Left lung (tissue), 14 donors: ENCODE measurements at places on chromosomes 3 and 15.
A peak's percentile ranks its signal among the peaks of the same experiment; 100 is the strongest.

GRCh38 chr3:57140894-57141293 lies 24.3 kb downstream of the IL17RD start:
- H3K4me1 ChIP-seq = no peaks in the 10 kb centered on the region
- no peaks in the 10 kb centered on the region for H3K27me3 ChIP-seq
- H3K36me3 ChIP-seq = no peaks in the 10 kb centered on the region

- no peak for DNase-seq
- H3K36me3 ChIP-seq = no peaks in the 10 kb centered on the region
- H3K27ac ChIP-seq = no peak overlapping the region
- no peaks in the 10 kb centered on the region for H3K4me1 ChIP-seq
- H3K4me3 ChIP-seq = no peak overlapping the region
These were observed 281.6 kb upstream of the STT3B start for GRCh38 chr3:31251083-31251482.

DNA sequence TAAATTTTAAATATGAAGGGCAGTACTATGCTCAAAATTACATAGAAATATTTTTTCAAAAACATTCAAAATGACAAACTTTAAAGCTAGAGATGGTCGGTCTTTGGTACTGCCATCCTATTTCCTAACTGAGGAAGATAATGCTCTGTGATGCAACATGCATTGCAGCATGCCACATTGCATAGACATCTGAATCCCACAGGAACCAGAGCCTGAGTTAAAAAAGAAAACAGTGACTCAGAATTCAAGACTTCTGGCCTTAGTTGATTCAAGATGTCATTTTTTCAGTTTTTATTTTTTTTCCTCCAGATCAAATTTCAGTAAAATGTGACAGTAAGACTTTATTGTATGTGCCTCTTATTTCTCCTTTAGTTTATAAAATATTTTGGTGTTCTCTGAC lies 33.1 kb downstream of the TP63 start:
- H3K27me3 ChIP-seq = no peaks in the 10 kb centered on the region
- no peaks in the 10 kb centered on the region for H3K4me1 ChIP-seq
- H3K27ac ChIP-seq = no peak overlapping the region

- peak; percentile 24 for DNase-seq
- H3K36me3 ChIP-seq = no peaks in the 10 kb centered on the region
- H3K4me3 ChIP-seq = no peak overlapping the region
- H3K27ac ChIP-seq = no peak overlapping the region
- no peaks in the 10 kb centered on the region for H3K4me1 ChIP-seq
These were observed 240.8 kb upstream of the KCNMB2 start for GRCh38 chr3:178295292-178295912.

- no peaks in the 10 kb centered on the region for H3K36me3 ChIP-seq
- no peaks in the 10 kb centered on the region for H3K27me3 ChIP-seq
- DNase-seq = no peak
- peaks cover 34% of the 10 kb centered on the region for H3K4me1 ChIP-seq
- no peak overlapping the region for H3K4me3 ChIP-seq
- H3K27ac ChIP-seq = no peak overlapping the region
These were observed 189.1 kb downstream of the FAM43A start for GRCh38 chr3:194874783-194875182.

DNA sequence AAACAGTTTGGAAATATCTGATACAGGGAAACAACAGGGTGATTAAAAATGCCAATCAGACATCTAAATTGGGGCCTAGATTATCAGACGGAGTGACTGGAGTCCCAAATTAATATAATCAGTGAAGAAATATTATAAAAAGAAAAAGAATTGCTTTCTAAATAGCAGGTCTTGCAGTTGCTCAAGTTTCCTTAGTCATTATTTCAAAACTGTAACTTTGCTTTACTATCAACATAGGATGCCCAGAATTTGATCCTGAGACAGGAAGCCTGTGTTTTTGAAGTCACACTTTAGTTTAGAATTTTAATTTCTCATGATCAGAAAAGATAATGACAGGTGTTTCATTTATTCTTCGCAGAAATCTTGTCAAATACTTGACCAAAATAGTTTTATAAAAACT lies 105.9 kb downstream of the IL1RAP start:
- H3K4me3 ChIP-seq = no peak overlapping the region
- no peak for DNase-seq
- H3K4me1 ChIP-seq = peaks cover 74% of the 10 kb centered on the region
- H3K27me3 ChIP-seq = no peaks in the 10 kb centered on the region
- no peak overlapping the region for H3K27ac ChIP-seq

GRCh38 chr3:47096959-47097358 lies 67.0 kb downstream of the SETD2 start:
- no peak for DNase-seq
- H3K4me1 ChIP-seq = no peaks in the 10 kb centered on the region
- H3K27ac ChIP-seq = no peak overlapping the region
- H3K27me3 ChIP-seq = no peaks in the 10 kb centered on the region
- H3K4me3 ChIP-seq = no peak overlapping the region

DNA sequence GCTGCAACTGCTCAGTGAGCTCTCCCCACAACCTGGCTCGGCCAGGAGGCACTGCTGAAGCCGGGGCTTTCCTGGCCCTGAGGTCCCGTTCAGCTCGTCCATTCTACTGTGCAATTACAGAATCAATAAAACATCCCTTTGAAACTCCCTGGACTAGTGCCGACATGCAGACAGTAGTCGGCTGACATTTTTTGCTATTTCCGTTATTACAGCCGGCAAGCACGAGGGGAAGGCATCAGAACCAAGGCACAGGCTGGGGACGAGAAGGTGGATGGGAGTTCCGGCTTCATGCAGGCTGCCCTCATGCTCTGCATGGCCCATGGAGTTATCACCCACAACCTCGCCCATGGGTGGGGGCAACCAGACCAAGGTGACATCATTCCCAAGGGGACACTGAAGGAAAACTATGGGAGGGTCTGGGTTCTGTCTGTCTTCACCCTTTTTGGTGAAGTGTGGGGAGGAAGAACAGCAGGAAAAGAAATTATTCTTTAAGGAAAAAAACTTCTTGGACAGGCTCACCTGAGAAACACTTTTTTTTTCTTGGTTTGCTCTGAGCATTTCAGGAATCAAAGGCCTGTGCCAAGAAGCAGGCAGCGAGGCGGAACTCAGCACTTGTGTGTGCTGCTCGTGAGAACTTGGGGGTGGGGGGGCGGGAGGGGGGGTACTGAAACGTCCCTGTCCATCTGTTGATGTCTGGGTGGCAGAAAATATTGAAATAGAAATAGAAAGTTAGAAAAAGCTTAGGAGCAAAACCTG lies 154.5 kb downstream of the FOXP1 start:
- peak; percentile 62 for DNase-seq
- H3K4me3 ChIP-seq = no peak overlapping the region
- no peaks in the 10 kb centered on the region for H3K36me3 ChIP-seq

- no peaks in the 10 kb centered on the region for H3K36me3 ChIP-seq
- no peaks in the 10 kb centered on the region for H3K27me3 ChIP-seq
- no peaks in the 10 kb centered on the region for H3K4me1 ChIP-seq
- no peak overlapping the region for H3K4me3 ChIP-seq
- no peak overlapping the region for H3K27ac ChIP-seq
These were observed 197.7 kb upstream of the CTNNB1 start for GRCh38 chr3:41001556-41001955.

- H3K4me3 ChIP-seq = no peak overlapping the region
- no peak overlapping the region for H3K27ac ChIP-seq
- no peaks in the 10 kb centered on the region for H3K27me3 ChIP-seq
- H3K4me1 ChIP-seq = no peaks in the 10 kb centered on the region
- H3K36me3 ChIP-seq = no peaks in the 10 kb centered on the region
These were observed 53.9 kb upstream of the FRMD4B start for GRCh38 chr3:69439643-69440270.

DNA sequence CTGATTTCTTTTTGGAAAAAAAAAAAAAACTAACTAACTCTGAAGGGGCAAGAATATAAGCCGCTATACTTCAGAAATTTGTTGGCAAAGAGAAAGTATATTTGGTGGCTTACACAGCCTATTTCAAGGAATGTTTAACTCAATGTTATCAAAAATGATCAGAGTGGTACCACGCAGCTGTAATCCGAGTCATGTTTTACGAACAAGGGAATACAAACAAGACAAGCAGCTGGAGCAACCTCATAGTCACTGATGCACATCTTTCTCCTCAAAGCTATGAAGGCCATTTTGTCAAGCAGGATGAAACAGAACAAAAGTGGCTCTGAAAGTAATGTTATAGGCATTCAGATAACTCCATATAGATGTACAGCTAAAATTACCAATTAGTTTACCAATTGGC lies 81.2 kb downstream of the SCAPER start:
- no peak overlapping the region for H3K4me3 ChIP-seq
- no peak overlapping the region for H3K27ac ChIP-seq
- no peaks in the 10 kb centered on the region for H3K4me1 ChIP-seq
- no peak for DNase-seq
- H3K27me3 ChIP-seq = no peaks in the 10 kb centered on the region

DNA sequence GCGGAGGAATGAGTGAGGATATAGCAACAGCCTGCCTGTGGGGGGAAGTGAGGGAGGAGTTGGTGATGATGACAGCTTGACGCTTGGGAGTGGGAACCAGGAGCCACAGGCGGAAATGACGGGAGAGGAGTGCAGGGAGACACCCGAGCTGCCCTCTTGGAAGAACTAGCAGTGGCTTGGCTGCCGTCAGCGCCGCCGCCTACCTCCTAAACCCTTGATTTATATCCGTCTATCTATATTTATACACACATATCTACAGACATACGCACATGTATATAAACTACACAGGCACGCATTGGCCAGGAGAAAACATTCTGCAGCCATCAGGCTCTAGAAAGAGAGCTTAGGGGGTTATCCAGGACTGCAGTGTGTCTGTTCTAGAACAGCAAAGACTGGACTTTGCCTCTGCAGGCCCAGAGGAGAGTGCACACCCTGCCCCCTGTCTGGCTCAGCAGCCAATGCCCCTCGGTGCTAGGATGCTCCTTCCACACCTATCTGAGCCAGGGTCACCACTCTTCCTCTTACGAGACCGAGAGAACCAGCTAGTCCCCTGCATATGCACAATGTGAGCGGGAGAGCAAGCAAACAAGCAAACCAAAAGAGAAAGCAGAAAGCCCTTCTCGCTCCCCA lies 45.3 kb upstream of the MAGEF1 start:
- no peaks in the 10 kb centered on the region for H3K36me3 ChIP-seq
- peak overlapping the region; percentile 1 for H3K27ac ChIP-seq
- H3K4me3 ChIP-seq = no peak overlapping the region
- peak; percentile 64 for DNase-seq
- no peaks in the 10 kb centered on the region for H3K27me3 ChIP-seq

- H3K27ac ChIP-seq = no peak overlapping the region
- DNase-seq = no peak
- no peaks in the 10 kb centered on the region for H3K4me1 ChIP-seq
- no peak overlapping the region for H3K4me3 ChIP-seq
These were observed 140.9 kb downstream of the KCNMB2 start for GRCh38 chr3:178676942-178677790.

DNA sequence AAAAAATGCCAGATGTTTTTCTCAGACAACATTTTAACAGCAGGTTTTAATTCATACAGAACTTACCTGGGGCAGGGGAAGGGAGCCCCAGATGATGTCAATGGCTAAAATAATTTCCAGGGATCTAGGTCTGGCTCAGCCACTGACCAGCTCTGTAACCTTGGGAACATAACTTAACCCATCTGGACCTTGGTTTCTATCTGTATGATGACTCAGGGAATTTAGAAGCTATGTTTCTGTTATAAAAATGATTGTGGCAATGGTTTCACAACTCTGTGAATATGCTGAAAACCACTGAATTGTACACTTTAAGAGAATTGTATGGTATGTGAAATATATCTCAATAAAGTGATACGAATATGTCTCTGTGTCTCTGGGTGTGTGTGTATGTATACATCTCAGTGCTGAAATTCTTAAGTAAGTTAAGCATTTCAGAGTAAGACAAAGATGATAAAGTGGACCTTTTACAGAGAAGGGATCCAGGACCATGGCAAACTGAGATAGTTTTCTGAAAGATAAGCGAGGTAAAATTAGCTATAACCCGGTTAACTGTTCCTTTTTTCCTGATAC lies 2.9 kb downstream of the SH3GL3 start:
- no peak overlapping the region for H3K4me3 ChIP-seq
- H3K27me3 ChIP-seq = peaks cover 45% of the 10 kb centered on the region
- H3K36me3 ChIP-seq = no peaks in the 10 kb centered on the region

- H3K36me3 ChIP-seq = no peaks in the 10 kb centered on the region
- no peaks in the 10 kb centered on the region for H3K27me3 ChIP-seq
- H3K27ac ChIP-seq = no peak overlapping the region
- no peak overlapping the region for H3K4me3 ChIP-seq
- no peak for DNase-seq
These were observed 227.2 kb upstream of the TP63 start for GRCh38 chr3:189404024-189404423.

DNA sequence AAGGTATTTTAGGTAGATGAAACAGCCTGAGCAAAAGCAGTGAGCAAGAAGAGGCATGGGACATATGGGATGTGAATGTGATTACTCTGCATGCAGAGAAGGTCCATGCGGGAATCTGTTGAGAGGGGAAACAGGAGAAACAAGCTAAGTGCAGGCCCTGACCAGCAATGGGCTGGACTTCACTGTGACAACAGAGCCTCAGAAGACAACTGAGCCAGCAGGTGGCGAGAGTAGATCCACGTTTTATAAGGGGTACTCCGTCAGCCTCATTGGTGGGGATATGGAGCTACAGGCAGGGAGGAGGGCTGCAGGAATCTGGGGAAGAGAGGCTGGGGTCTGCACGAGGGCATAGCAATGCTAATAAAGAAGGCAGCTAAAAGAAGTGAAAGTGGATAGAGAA lies 405.9 kb upstream of the LMCD1 start:
- H3K4me3 ChIP-seq = no peak overlapping the region
- H3K4me1 ChIP-seq = no peaks in the 10 kb centered on the region
- H3K36me3 ChIP-seq = no peaks in the 10 kb centered on the region
- H3K27me3 ChIP-seq = no peaks in the 10 kb centered on the region
- DNase-seq = no peak

- no peak overlapping the region for H3K4me3 ChIP-seq
- H3K27ac ChIP-seq = no peak overlapping the region
- H3K4me1 ChIP-seq = no peaks in the 10 kb centered on the region
- no peak for DNase-seq
- no peaks in the 10 kb centered on the region for H3K27me3 ChIP-seq
These were observed 726.0 kb upstream of the CFAP20DC start for GRCh38 chr3:59775761-59776325.

DNA sequence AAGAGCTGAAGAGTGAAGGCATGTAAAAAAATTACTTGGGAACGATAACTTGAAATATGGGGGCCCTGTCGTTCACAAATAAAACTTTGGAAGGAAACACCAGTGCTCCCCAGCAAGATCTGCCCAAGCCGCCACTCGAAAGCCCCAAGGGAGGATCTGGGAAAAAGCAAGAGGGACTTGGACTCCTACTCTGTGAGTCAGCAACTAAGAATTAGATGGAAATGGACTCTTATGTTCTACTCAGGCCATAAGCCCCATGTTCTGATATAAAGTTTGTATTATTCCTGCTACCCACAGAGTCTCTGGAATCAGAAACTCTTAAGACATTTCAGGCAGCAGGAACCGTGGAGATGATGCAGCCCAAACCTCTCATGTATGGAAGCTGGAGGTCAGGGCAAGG lies 75.7 kb downstream of the ITGB5 start:
- H3K27ac ChIP-seq = peak overlapping the region; percentile 41
- H3K27me3 ChIP-seq = no peaks in the 10 kb centered on the region
- DNase-seq = no peak
- H3K36me3 ChIP-seq = no peaks in the 10 kb centered on the region

GRCh38 chr15:51363383-51363782 lies 21.9 kb downstream of the GLDN start:
- H3K36me3 ChIP-seq = no peaks in the 10 kb centered on the region
- H3K4me3 ChIP-seq = no peak overlapping the region
- H3K27me3 ChIP-seq = no peaks in the 10 kb centered on the region
- no peaks in the 10 kb centered on the region for H3K4me1 ChIP-seq
- no peak for DNase-seq

GRCh38 chr3:63936925-63937324 lies 24.7 kb upstream of the SCAANT1 start:
- H3K4me3 ChIP-seq = no peak overlapping the region
- H3K27me3 ChIP-seq = no peaks in the 10 kb centered on the region
- no peak overlapping the region for H3K27ac ChIP-seq
- H3K4me1 ChIP-seq = peaks cover 11% of the 10 kb centered on the region
- DNase-seq = no peak
